ENCODE measurements at places on chromosomes 1 and 21. TPM values are rescaled to one million over a fixed set of nuclear protein-coding genes. Genes with fewer than 3 reads are reported as not detected.

PRMT6 gene
- total RNA-seq, result 11.9 TPM

- no peak overlapping the region for H3K27ac ChIP-seq
- no peak for DNase-seq
- no peak overlapping the region for H3K4me3 ChIP-seq
- H3K4me1 ChIP-seq, result no peaks in the 10 kb centered on the region
- no peaks in the 10 kb centered on the region for H3K27me3 ChIP-seq
Measured at GRCh38 chr1:42209526-42210251, 45.1 kb upstream of the GUCA2A start.

GRCh38 chr1:152543820-152544219 is 22.8 kb downstream of the LCE3E start:
- H3K36me3 ChIP-seq, result no peaks in the 10 kb centered on the region
- H3K4me1 ChIP-seq, result no peaks in the 10 kb centered on the region
- no peak overlapping the region for H3K27ac ChIP-seq
- no peak overlapping the region for H3K4me3 ChIP-seq
- DNase-seq, result no peak
- H3K27me3 ChIP-seq, result peaks cover 40% of the 10 kb centered on the region

GRCh38 chr1:216576234-216576937 is 146.8 kb downstream of the ESRRG start:
- no peaks in the 10 kb centered on the region for H3K36me3 ChIP-seq
- no peaks in the 10 kb centered on the region for H3K27me3 ChIP-seq
- no peak for DNase-seq

DNA sequence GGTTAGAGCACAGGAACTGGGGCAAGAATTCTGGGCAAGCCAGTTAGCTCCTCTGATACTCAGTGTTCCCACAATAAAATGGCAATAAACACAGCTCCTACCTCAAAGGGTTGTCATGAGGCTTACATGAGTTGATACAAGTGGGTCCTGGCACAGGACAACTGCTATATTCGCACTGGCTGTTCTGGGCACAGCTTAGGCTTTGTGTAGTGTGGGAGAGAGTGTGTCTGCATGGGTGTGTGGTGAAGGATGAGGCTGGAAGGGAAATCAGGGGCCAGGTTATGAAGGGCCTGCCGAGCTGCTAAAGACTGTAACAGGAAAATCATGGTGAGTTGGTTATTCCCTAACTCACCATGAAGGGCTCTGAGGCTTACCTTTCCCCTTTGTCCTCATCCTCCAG is 18.7 kb downstream of the ETV3 start:
- H3K27me3 ChIP-seq, result no peaks in the 10 kb centered on the region
- no peaks in the 10 kb centered on the region for H3K36me3 ChIP-seq
- H3K27ac ChIP-seq, result no peak overlapping the region
- H3K4me3 ChIP-seq, result no peak overlapping the region
- DNase-seq, result no peak
- H3K4me1 ChIP-seq, result peaks cover 3% of the 10 kb centered on the region

DNA sequence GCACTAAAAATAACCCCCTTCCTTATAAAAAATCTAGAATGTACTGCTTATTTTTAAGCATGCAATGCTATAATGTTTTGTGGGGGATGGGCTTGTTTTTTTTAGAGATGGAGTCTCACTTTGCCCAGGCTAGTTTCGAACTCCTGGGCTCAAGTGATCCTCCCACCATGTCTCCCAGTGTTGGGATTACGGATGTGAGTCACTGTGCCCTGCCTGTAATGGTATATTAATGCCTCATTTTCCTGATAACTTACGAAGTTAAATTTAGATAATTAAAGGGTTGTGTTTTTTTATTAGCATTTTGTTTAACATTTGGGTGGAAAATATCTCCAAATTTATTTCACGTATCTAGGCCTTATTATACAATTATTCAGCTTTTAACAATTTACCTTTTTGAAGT is 6.5 kb downstream of the RNF11 start:
- no peaks in the 10 kb centered on the region for H3K36me3 ChIP-seq
- H3K4me1 ChIP-seq, result peaks cover 29% of the 10 kb centered on the region
- no peak overlapping the region for H3K4me3 ChIP-seq
- no peak overlapping the region for H3K27ac ChIP-seq
- DNase-seq, result no peak

DNA sequence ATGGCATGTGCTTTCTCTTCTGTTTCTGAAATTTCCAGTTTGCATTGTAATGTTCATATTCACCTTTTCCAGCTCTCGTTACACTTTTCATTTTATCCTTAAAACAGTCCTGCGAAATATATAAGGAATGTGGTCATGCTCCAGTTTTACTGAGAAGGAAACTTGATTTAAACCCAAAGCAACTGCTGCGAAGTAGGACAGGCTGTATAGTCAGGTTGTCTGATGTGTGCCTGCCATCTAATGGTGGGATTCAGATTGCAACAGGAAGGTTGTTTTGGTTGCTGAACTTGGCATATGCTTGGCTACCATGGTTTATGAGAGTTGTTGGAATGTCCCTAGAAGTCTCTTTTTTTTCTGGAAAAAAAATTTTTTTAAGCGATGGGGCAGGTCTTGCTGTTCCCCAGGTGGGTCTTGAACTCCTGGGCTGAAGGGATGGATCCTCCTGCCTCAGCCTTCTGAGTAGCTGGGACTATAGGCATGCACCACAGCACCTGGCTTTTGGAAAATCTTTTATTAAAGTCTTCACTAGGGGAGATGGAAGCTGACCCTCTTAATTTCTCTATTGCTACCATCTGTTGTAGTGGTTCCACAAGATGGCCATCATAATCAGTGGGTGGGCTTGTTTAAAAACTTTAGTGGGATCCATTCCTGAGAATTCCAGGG is 86.9 kb downstream of the UCK2 start:
- no peaks in the 10 kb centered on the region for H3K27me3 ChIP-seq
- no peak for DNase-seq
- H3K36me3 ChIP-seq, result no peaks in the 10 kb centered on the region
- H3K4me1 ChIP-seq, result peaks cover 20% of the 10 kb centered on the region
- no peak overlapping the region for H3K4me3 ChIP-seq
- no peak overlapping the region for H3K27ac ChIP-seq

- H3K36me3 ChIP-seq, result no peaks in the 10 kb centered on the region
- no peak overlapping the region for H3K27ac ChIP-seq
- no peak overlapping the region for H3K4me3 ChIP-seq
- no peaks in the 10 kb centered on the region for H3K27me3 ChIP-seq
Measured at GRCh38 chr21:37398697-37399096, 32.1 kb downstream of the DYRK1A start.

DNA sequence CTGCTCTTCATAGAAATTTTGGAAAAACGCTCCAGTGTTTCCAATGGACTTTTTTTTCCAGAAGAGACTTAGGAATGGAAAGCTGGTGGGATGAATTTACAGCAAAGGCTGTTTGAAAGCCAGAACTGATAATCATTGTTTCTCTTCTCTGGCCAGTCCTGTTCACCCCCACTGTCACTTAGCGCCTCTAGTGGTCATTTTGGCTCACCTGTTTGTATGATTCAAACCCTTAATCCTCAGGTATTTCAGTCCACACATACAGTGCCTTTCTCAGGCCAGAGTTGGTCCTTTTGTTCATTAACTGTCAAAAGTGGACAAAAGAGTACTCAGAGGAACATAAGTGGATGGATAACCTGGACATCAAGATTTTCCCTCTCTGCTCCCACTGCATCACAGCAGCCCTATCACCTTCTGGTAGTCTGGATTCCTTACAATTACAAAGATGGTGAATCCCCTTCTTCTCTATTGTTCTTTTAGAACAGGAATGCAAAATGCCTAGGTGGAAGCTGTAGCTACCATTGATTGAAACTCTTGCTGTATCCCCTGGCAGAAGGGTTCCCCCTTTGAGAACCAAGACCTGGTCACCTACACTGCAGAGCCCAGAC is 177.6 kb upstream of the OLFM3 start:
- H3K4me1 ChIP-seq, result no peaks in the 10 kb centered on the region
- no peak overlapping the region for H3K4me3 ChIP-seq
- no peaks in the 10 kb centered on the region for H3K27me3 ChIP-seq
- no peaks in the 10 kb centered on the region for H3K36me3 ChIP-seq
- H3K27ac ChIP-seq, result no peak overlapping the region
- no peak for DNase-seq
